ENCODE measurements at places on chromosomes 4 and X. TPM values are rescaled to one million over a fixed set of nuclear protein-coding genes. Genes with fewer than 3 reads are reported as not detected.

- DNase-seq: no peak
These were observed 523.3 kb downstream of the SMARCA1 start for GRCh38 chrX:129000018-129000417.

- DNase-seq: no peak
These were observed 22.6 kb downstream of the PPP2R2C start for GRCh38 chr4:6449746-6450369.

CENPE gene
- total RNA-seq: 45.2 TPM

GRCh38 chrX:150236327-150236726 lies 126.8 kb upstream of the MAMLD1 start:
- no peak for DNase-seq

ABLIM2 gene
- total RNA-seq: 0.24 TPM

- no peak for DNase-seq
These were observed 484.5 kb upstream of the PRKX start for GRCh38 chrX:4197971-4198370.

GABRA4 gene
- total RNA-seq: not detected

DNA sequence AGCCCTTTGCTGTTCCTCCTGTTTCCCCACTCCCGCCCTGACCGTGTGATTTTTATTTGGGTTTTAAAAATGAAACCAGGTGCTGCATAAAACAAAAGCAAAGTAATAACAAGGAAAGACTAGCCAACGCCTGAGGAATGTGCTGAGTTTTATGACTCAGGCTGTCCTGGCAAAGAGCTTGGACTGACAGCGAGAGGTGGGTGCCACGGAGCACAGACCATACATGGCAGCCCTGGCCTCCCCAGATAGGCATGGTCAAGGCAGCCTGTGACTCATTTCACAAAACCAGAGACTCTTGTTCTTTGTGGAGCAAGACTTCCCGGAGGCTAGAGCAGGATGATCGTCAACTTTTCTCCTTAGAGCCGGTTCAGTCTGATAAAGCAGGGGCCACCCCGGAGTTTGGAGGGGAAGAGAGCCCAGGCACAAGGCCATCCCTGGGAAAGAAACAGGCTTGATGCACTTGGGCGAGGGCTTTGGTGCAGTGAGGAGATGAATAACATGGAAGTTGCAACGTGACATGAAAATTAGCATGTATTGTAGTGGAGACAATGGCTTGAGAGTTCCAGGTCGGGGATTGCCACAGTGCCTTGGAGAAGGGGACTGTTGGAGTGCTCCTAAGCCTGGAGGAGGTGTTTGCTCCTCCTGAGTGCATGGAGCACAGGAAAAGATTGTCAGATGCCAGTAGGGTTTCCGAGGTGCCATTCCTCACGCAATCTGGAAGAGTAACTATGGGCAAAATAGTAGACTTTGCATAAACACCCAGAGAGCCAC lies 54.8 kb downstream of the C4orf51 start:
- DNase-seq: no peak

DNA sequence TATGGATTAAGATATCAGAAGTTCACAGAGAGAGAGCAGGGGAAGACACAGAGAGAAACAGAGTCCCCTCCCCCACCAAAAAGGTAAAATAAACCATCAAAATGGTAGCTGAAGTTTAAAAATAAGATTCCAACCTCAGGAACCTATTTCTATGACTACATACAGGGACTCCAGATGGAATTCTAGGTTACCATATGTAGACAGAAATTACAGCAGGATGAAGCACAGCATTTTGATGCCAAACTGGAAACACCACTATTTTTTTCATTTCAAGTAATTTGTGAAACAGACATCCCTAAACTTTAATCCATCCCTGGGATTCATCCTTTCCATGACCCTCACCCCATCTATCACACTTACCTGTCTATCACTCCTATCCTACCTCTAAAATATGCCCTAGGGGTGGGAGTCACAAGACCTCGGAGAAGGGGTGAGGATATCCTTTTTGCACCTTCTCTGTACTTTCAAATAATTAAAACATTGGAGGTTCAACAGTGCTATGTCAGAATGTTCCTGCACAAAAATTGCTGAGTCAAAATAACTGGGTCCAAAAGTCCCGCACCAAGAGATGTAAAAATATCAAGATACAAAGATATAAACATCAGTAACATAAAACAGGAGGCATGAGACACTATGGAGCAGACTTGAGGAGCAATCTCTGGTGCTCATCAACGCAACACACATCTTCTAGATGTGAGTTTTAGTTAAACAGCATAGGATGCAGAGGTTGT lies 344.5 kb upstream of the RASGEF1B start:
- no peak for DNase-seq

DNA sequence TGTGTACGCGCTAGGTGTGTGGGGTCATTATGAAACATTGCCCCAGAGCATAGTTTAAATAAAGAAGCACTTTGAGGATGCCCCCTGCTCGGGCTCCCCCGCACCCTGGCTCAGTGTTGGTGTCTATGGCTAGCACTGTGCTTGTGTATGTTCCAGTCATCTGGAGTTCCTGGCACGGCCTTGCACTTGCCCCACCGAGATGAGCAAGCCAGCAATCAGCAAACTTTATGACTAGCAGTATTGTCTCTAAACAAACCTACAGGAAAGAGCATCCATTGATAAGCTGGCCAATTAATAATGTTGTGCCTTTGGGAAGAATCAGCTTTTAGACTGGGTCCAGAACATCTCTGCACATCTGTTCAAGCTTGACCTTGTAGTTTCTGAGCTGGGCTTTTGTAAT lies 707 bp upstream of the SHROOM4 start:
- no peak for DNase-seq

DNA sequence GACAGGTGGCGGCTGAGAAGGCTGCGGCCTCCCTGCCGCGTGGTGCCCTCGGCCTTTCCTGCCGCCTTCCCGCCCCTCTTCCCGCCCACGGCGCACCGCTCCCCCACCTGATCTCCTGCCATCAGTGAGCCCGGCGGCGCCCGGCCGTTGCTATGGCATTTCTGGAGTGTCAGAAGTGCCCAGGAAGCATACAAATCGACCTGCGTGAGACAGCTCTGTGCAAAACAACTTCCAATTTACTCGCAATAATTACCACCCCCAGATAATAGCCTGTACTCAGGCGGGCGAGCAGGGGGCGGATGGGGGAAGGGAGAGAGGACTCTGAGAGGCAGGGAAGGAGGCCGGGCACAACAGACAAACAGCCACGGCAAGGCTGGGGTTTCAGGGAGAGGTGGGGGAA lies 16.6 kb upstream of the ERCC6L start:
- no peak for DNase-seq

DNA sequence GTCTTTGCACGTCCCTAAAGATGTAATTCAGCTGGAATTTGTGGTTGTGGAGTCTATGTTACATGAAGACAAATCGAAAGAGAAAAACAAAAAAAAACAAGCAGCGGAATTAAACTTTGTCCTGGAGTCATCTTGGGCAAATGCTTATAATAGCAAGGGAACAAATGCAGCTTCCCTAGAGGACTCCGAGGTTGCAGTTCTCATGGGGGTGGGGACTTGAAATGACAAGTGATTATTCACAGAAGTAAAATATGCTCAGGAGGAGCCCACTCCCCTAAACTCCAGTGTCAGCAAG lies 362.4 kb downstream of the ARHGAP24 start:
- no peak for DNase-seq

DNA sequence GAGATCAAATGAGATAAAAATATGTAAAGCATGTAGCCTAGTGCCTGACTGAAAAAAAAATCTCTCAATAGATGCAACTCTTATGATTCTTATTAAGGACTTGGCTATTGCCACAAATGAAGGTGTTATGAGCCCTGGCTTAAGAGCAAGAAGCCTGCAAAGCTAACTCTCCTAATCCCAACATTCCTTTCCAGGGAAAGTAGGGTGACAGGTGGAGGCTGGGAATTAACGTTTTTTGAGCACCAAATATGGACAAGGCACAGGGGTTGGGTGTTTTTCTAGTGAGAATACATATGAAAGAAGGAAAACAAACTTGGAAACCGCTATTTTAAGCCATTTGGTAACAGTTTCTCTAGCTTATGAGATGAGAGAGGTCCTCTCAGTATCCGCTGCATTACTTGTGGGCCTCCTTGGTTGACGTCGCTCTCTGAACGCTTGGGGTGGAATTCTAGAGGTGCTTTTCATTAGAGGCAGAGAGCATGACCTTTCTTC lies 2.4 kb downstream of the RHOH start:
- peak; percentile 54 for DNase-seq

GTPBP6 gene
- 63.4 TPM for total RNA-seq

DNA sequence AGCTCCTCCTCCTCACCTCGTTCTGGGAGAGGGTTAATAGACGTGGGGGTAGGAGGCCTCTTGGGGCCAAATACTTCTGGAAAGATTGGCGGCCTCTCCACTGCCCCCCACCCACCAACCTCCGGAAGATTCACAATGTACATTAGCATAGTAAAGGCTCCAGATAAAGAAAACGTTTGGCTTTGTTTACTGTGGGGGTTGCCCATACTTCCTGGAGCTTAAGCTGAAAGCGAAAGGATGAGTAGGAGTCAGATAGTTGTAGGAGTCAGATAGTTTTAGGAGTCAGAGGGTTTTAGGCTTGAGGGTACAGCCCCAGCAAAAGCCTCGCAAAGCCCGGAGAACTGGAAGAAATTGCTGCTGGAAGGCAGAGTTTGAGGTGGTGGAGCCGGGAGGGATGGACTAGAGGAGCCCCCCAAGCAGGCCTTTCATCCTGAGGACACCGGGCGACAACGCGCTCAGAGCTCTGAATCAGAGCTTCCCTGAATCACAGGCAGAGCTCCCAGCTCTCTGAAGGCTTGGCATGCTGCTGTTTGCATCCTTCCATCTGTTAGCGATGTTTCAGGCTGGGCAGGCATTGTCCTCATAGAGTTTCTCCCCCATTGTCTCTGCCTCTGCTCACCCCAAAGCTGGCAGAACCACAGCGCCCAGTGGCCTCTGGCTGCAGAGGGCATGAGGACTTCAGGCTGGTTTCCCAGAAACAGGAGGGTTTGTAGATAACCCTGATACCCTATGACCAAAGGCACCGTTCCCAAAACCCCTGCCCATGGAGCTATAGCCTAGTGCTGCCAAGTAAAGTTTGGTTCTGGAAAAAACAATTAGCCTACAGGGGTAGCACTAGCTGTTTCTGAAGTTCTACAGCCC lies 280.7 kb downstream of the BCOR start:
- DNase-seq: peak; percentile 49

DNA sequence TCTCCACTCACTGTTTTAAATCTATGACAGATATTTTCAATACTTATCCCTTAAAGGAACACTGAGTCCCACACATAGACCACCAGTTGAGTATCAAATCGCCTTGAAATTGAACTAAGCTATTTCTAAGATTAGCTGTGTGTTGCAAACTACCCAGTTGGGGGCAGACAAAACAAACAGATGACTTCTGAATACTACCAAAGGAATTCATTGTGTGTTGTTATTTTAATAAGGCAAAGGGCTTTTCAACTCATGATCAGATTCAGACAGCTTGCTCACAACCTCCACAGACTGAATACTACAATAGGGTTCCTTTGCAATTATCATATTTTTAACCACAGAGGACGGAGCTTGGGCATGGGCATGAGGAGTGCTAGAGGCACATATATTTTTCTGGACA lies 283.0 kb upstream of the GPC4 start:
- DNase-seq: no peak

ZNF275 gene
- total RNA-seq: 10.8 TPM

- DNase-seq: no peak
These were observed 97.9 kb downstream of the NR3C2 start for GRCh38 chr4:148344352-148344751.

GRCh38 chrX:53421125-53421524 lies 1.3 kb downstream of the SMC1A start:
- DNase-seq: no peak

DNA sequence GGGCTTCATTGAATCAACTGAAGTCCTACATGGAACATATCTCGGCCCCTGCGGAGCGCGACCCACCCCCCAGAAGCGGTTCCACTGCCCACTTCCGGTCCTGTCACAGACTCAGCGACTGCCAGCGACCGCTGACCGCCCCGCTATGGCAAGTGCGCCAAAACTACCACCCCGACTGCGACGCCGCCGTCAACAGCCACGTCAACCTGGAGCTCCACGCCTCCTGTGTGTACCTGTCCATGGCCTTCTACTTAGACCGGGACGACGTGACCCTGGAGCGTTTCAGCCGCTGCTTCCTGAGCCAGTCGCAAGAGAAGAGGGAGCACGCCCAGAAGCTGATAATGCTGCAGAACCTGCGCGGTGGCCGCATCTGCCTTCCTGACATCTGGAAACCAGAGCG lies 14.8 kb upstream of the FAM47A start:
- DNase-seq: no peak

LRP2BP gene
- 0.60 TPM for total RNA-seq

GRCh38 chrX:134868771-134869495 lies 121.9 kb upstream of the SMIM10 start:
- DNase-seq: no peak

AWAT2 gene
- total RNA-seq: not detected

DNA sequence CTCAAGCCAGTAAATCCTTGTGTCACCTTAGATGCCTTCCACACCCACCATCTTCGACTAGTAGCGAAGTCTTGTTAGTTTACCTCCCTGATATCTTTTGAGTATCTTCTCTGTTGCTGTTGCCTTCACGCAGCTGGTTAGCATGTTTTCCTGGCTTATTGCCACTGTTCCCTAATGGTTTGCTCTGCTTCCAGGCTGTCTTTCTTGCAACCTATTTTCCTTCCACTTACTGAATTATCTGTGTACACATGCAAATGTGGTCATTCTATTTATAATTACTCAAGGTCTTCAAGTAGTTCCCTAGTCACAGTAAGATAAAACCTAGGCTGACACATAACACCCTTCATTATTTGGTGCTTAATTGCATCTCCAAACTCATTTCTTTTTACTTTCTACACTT lies 89.5 kb downstream of the UGT8 start:
- DNase-seq: no peak

- DNase-seq: peak; percentile 83
These were observed 39.2 kb upstream of the ASMTL start for GRCh38 chrX:1491851-1492349.
